GM03348 (cell line): ENCODE measurements at places on chromosomes 7 and 10.

GRCh38 chr7:16564023-16564380, 37.4 kb downstream of the LRRC72 start:
- no peak for DNase-seq

GRCh38 chr7:58087536-58088190, 637.7 kb downstream of the ZNF716 start:
- no peak for DNase-seq

DNA sequence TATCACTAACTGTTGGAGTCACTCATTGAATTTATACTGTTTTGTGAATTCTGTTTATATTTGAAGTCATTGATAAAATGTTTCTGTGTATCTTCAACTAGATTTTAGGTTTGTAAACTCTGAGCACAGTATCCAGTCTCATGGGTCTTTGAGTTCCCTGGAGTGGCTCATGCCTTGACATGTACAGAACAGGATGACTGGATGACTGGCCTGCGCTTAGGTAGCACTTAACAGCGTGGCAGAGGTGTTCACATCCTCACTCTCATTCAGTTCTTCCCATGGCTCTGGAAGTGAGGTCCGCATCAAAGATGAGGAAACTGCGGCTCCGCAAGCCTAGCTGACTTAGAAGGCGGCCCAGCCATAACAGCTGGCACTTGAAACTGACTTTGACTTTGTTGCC, 576.9 kb downstream of the SUGCT start:
- no peak for DNase-seq

- no peak for DNase-seq
Observed at GRCh38 chr7:19617901-19618300, 90.9 kb downstream of the POLR1F start.

GRCh38 chr10:2244471-2244870, 507.1 kb upstream of the ADARB2 start:
- no peak for DNase-seq

DNA sequence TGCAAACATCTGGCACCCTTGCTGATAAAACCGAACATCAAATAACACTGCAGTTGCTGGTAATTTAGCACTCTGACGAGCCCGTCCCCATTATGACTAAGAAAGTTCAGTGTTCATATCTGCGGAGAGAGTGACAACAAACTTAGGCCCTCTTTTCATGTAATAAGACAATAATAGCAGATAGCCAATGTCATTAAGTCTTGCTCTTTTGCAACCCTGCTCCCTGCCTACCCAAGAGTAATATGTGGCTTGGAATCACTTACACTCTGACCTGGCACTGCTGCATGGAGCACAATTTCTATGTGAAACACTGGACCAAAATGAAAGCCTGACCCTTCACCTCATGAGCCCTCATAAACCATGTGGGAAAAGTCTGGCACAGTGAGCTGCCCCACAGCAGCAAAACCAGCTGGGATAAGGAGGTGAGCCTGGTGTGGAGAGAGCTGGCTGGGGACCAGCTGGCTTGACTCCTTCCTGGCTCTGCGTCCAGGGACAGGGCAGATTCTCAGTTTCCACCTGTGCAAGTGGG, 86.5 kb downstream of the HIPK2 start:
- DNase-seq, result no peak

- DNase-seq, result no peak
Observed at GRCh38 chr7:71535616-71536015, 403.7 kb downstream of the GALNT17 start.

- peak; percentile 46 for DNase-seq
Observed at GRCh38 chr7:104971290-104972071, 42.5 kb upstream of the KMT2E start.

GRCh38 chr10:70559861-70560260, 42.7 kb downstream of the PRF1 start:
- DNase-seq, result no peak

DNA sequence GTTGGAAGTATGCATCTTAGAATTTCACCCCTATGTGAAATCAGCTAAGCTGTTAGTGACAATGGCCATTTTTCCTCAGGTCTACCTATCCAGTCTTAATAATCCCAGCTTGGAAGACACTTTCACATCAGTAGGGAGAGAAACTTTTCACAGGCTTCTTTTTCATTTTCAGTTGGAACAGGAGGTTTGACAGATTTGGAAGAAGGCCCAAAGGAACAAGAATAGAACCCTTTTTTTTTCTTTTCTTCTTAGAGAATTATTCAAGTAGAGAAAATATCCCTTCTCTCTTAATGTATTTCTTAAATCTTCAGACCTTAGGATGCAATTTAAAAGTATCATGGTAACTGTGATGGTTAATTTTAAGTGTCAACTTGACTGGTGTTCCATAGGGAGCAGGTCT, 410.5 kb upstream of the C7orf33 start:
- DNase-seq, result no peak

GRCh38 chr10:71801361-71801760, 28.0 kb upstream of the VSIR start:
- DNase-seq, result no peak

DNA sequence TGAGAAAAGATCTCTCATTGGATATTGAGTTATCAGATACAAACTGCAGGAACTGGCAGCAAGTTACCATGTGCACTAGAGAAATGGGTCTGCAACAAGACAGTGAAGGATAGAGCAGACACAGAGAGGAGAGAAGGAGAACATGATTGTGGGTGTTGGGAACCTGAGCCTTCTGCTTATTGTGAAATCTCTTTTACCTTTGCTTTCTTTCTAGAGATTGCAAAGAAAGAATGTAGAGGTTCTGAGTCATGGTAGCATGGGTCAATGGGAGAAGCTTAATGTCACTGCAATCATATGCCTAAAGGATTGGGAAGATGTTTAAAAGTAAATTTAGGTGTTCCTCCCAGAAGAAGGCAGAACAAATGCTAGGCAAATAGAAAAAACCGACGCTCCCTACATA, 821.4 kb downstream of the CCSER2 start:
- no peak for DNase-seq

DNA sequence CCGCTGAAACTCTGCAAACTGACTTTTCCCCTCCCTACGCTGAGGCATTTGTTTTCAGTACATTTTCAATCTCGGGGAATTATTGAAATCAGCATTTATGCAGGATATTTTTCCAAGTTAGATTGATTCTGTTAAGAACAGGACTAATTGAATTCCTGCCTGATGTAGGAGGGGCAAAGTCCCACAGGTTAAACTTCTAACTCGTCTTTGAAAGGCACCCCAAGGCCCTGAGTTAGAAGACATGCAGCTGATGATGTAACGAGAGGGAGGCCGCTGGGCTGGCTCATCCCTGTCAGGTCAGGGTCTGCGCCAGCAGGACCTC, 253.1 kb downstream of the CELF2 start:
- DNase-seq, result no peak

DNA sequence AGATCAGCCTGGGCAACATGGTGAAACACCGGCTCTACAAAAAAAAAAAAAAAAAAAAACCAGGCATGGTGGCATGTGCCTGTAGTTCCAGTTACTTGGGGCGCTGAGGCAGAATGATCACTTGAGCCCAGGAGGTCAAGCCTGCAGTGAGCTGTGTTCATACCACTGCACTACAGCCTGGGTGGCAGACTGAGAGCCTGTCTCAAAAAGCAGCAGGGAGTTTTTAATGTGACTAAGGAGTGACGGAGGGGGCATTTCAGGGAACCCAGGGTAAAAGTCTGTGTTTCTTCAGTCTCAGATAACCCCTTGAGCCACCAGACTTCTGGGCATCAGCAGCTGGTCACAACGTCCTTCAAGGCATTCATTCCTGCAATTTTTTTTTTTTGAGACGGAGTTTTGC, 2.2 kb upstream of the C10orf95 start:
- DNase-seq, result no peak

GRCh38 chr7:80640846-80641245, 2.4 kb downstream of the CD36 start:
- DNase-seq, result peak; percentile 45

DNA sequence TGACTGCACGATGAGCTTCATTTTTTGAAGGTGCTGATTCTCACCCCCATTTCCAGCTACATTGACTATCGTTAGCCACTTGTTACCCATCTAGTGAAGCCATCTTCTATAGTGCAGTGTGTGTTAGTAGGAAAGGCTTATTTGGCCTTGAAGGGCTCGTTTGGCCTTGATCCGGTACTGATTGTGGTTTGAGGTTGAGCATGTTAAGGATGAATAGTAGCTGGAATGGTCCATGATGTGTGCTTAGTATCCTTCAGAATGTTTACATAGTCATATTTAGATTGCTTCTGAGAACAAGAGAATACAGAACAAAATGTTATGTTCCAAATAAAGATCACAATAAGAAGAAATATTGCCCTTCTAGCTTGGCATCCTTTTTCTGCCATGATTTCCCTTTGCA, 591.5 kb downstream of the AUTS2 start:
- no peak for DNase-seq

DNA sequence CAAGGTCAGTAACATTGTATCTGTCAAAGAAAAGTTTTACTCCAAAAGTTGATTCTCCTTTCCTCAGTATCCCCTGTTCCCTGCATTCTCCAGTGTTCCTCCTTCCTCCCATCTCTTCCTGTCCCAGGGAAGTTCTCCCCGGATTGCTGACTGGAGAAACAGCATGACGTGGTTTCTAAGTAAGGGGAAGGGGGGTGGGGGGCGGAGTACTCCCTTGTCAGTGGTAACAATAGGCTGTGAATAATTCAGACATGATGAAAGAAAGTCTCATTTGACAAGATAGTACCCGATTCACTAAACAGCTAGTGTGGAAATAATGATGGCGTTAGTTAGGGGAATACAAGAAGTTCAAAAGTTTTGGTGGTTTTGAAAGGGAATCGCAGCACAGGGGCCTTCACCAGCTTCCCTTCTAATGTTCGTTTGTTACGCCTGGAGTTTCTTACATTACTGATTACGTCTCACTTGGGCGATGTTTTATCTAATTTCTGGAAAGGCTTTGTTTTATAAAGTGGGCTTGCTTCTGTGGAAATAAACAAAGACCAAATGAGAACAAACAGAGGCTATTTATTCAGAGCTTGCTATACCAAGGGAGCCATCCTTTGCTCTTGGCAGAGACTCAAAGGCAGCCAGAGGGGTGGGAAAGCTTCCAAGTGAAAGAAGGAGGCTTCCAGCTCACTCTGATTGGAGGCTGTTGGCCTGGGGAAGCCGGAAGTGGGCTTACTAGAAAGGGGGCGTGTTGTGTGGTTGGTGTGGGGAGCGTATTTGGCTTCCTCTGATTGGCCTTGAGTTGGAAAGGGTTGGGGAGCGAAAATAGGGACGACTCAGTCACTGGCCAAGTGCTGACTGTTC, 453.7 kb downstream of the SDK1 start:
- DNase-seq, result no peak

GRCh38 chr7:23616593-23616992, 19.4 kb downstream of the CCDC126 start:
- no peak for DNase-seq

- DNase-seq, result peak; percentile 74
Observed at GRCh38 chr10:34526758-34527730, 288.1 kb downstream of the PARD3 start.

- DNase-seq, result no peak
Observed at GRCh38 chr10:7090529-7090928, 320.3 kb downstream of the SFMBT2 start.

- no peak for DNase-seq
Observed at GRCh38 chr7:154844955-154845354, 158.0 kb downstream of the PAXIP1 start.

GRCh38 chr7:143012409-143012808, 14.5 kb downstream of the OR9A2 start:
- no peak for DNase-seq

DNA sequence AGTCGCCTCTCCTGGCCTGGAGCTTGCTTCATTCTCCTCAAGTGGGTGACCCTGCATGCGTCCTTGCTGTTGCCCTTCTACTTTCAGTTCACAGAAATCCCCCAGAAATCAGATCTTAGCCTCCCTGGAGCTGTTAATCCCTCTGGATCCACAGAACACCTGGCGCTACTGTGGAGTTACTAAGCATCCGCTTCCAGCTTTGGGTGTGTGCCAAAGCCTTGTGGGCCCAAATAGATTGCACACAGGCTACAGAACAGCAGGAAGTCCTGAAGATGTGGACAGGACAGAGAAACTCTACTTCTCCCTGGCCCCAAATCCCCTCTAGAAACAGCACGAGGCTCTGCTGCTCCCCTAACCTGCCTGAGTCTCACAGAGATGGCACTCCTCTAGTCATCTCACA, 36.6 kb upstream of the PDLIM1 start:
- DNase-seq, result no peak

- no peak for DNase-seq
Observed at GRCh38 chr7:73364006-73364728, 36.2 kb downstream of the FKBP6 start.

GRCh38 chr7:18902892-18903291, 214.5 kb downstream of the TWIST1 start:
- no peak for DNase-seq

DNA sequence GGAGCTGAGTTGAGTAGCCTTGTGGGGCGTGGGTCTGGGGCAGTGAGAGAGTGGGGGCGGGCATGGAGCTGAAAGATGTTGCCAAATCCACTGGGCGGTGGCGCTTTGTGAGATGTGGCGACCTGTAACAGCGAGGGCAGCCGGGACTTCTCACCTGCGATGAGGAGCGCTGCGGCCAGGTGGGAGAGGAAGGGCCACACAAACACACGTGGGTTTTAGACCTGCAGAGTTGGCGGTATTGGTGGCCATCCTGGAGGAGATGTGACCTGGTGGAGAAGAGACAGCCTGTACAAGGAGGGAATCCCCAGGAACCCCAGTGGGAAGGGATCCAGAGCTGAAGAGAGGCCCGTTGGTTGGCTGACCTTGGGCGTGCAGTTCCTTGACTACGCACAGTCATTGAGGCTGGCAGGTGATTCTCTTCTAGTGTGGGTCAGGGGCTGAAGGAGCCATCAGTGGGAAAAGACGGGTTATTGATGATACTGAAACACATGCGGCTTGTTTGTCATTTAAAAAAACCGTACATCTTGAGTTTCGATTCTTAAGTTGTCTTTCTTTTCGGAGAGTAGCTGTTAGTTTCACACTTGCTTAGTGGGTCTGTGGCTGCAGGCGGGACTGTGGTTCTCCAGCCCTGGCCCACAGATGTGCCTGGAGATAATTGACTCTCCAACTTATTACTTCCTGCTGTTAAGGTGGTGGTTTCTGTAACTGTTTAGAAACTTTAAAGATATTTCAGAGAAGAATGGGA, 2.4 kb downstream of the CHST12 start:
- no peak for DNase-seq

- no peak for DNase-seq
Observed at GRCh38 chr7:35676211-35676610, 18.7 kb downstream of the HERPUD2 start.

GRCh38 chr7:97373736-97374135, 256.2 kb downstream of the SDHAF3 start:
- DNase-seq, result no peak

- DNase-seq, result peak; percentile 71
Observed at GRCh38 chr7:81469869-81470723, 299.8 kb downstream of the HGF start.
